ENCODE measurements at places on chromosomes 6 and 20.

GRCh38 chr6:129667621-129668020, 42.4 kb downstream of the ARHGAP18 start:
- peaks cover 35% of the 10 kb centered on the region for H3K4me1 ChIP-seq
- no peaks in the 10 kb centered on the region for H3K36me3 ChIP-seq
- no peak for DNase-seq
- H3K27me3 ChIP-seq, result no peaks in the 10 kb centered on the region
- H3K4me3 ChIP-seq, result no peak overlapping the region

- H3K27me3 ChIP-seq, result no peaks in the 10 kb centered on the region
- H3K4me1 ChIP-seq, result peaks cover 39% of the 10 kb centered on the region
- H3K27ac ChIP-seq, result peak overlapping the region; percentile 64
- H3K36me3 ChIP-seq, result no peaks in the 10 kb centered on the region
These were observed 159.3 kb upstream of the TNFAIP3 start for GRCh38 chr6:137707590-137708360.

GRCh38 chr20:9889270-9889981, 50.5 kb upstream of the PAK5 start:
- no peaks in the 10 kb centered on the region for H3K4me1 ChIP-seq
- no peaks in the 10 kb centered on the region for H3K27me3 ChIP-seq
- H3K27ac ChIP-seq, result no peak overlapping the region
- H3K4me3 ChIP-seq, result no peak overlapping the region
- DNase-seq, result peak; percentile 25

GRCh38 chr6:36335465-36336207, 1.1 kb downstream of the BNIP5 start:
- peaks cover 27% of the 10 kb centered on the region for H3K4me1 ChIP-seq
- no peak overlapping the region for H3K27ac ChIP-seq
- no peak for DNase-seq
- H3K27me3 ChIP-seq, result no peaks in the 10 kb centered on the region
- no peaks in the 10 kb centered on the region for H3K36me3 ChIP-seq
- no peak overlapping the region for H3K4me3 ChIP-seq

DNA sequence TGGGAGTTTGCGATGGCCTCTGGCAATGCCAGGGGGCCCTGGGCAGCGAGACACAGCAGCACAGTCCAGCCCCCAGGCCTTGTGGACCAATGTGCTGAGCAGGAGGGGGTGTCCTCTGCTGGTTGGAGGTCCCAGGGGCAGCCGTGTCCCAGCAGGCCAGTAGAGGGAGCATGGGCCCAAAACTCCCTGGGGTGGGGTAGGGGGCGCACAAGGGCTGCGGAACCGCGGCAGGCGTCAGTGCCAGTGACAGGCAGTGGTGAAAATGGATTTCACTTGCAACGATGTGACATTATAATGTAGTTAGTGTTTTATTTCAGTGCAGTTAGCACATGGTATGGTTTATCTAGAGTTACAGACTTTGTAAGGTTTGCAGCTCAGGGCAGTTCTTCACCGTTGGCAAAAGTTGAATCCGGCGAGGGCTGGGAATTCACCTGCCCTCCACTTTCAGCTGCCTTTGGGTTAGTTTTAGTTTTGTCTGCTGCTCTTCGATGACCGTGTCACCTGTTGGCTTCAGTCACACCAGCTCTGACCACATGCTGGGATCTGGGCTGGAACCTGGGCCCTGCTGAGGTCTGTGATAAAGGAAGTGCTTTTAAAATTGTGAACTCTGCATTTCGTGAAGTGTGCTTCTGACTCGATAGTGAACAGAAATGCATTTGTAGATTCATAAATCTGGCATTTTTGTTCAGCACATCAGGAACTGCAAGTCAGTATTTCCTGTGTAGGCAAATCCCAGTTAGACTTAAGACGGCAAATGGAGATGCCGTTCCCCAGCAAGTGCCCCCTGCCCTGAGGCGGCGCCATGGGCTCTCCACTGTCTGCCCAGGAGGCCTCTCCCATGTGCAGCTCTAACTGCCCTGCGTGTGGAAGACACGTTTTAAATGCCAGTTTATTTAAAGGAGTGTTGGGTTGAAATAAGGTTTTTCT, 46.8 kb downstream of the PYGB start:
- no peak for DNase-seq
- no peak overlapping the region for H3K27ac ChIP-seq
- H3K4me3 ChIP-seq, result no peak overlapping the region
- H3K36me3 ChIP-seq, result peaks cover 18% of the 10 kb centered on the region

DNA sequence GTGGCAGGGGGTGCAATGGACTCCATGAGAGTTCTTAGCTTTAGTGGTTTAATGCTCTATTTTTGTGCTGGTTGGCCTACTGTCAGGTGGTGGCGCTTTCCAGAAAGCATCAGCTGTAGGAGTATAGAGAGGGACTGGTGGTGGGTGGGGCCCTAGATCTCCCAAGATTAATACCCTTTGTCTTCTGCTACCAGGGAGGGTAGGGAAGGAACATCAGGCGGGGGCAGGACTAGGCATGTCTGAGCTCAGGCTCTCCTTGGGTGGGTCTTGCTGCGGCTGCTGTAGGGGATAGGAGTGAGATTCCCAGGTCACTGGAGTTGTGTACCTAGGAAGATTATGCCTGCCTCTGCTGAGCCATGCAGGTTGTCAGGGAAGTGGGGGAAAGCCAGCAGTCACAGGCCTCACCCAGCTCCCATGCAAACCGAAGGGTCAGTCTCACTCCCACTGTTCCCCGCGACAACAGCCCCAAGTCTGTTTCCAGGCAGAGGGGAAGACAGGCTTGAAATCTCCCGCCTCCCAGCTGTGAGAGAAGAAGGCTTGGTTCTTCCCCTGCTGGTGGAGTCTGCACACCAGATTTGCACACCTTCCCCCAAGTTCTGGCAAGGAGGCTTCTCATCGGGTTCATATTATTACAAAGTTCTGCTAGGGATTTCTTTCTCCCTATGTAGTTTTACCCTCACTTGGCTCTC, 46.7 kb upstream of the PKIB start:
- DNase-seq, result no peak
- H3K27me3 ChIP-seq, result no peaks in the 10 kb centered on the region

- H3K4me1 ChIP-seq, result no peaks in the 10 kb centered on the region
- DNase-seq, result no peak
- H3K4me3 ChIP-seq, result no peak overlapping the region
- no peaks in the 10 kb centered on the region for H3K27me3 ChIP-seq
- no peak overlapping the region for H3K27ac ChIP-seq
These were observed 25.2 kb downstream of the TBPL1 start for GRCh38 chr6:133977983-133978895.

GRCh38 chr6:43302126-43302525, 4.1 kb downstream of the SLC22A7 start:
- no peaks in the 10 kb centered on the region for H3K36me3 ChIP-seq
- no peaks in the 10 kb centered on the region for H3K27me3 ChIP-seq
- H3K27ac ChIP-seq, result no peak overlapping the region
- no peak overlapping the region for H3K4me3 ChIP-seq

DNA sequence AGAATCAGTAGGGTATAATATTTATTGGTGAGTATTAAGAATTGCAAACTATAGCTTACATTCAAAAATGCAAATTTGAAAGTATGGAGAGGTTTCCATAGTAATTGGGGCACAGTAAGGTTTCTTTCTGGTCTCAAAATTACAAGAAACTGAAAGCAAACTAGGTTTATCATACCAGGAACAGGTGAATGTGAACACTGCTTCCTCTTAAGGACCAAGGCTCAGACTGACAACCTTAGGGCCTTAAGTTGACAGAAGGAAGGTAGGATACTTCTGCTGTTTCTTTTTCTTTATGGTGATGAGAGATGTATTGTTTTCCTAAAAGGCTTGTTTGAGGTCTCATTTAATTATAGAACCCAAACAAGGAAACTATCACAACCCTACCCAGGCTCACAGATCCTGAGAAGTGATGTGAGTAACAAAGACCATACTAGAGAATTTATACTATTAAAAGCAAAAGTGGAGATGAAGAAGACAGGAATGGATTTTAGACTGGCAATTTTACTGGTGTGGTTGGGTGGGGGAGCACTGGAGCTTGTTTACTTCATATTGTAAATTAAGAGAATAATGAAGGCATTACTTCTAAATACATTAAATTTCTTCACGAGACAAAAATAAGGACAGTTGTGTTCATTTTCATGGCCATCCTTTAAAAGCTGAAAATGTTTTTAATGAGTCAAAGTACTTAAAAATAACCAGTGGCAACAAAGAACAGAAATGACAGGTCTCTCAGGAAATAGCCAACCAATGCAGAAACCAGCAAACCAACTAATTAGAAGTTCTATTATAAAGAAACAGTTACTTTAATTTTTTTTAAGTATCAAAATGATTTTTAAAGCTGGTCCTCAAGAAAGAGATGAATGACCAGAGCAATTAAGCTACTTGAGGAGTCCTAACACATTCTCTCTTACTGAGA, 21.3 kb downstream of the STAU1 start:
- H3K4me3 ChIP-seq, result peak overlapping the region; percentile 62
- peaks cover 7% of the 10 kb centered on the region for H3K36me3 ChIP-seq
- H3K4me1 ChIP-seq, result peaks cover 37% of the 10 kb centered on the region
- DNase-seq, result no peak
- H3K27me3 ChIP-seq, result no peaks in the 10 kb centered on the region

DNA sequence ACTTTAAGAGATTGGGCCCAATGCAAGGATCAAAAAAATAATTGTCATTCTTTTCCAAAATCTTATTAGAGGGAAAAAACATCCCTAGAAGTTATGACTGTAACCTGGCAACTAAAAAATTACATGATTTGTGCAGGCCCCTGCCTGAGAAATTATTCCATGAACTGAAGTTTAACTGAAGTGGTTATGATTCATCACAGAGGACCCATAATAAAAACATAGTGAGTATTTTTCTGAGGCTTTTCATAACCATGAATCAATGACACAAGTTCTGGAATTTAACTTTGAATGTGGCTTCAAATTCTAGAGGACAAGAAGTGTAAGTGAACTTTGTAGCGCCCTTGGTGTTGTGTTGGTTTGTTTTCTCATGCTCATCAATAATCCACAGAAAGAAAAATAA, 31.1 kb upstream of the CARMIL1 start:
- DNase-seq, result no peak
- no peaks in the 10 kb centered on the region for H3K27me3 ChIP-seq
- H3K4me1 ChIP-seq, result no peaks in the 10 kb centered on the region
- no peaks in the 10 kb centered on the region for H3K36me3 ChIP-seq
- no peak overlapping the region for H3K27ac ChIP-seq

GRCh38 chr20:42260184-42260583, 642.0 kb upstream of the CHD6 start:
- no peak overlapping the region for H3K27ac ChIP-seq
- H3K4me1 ChIP-seq, result no peaks in the 10 kb centered on the region
- no peaks in the 10 kb centered on the region for H3K36me3 ChIP-seq
- no peak overlapping the region for H3K4me3 ChIP-seq

- no peaks in the 10 kb centered on the region for H3K4me1 ChIP-seq
- DNase-seq, result no peak
- H3K4me3 ChIP-seq, result no peak overlapping the region
- H3K27me3 ChIP-seq, result no peaks in the 10 kb centered on the region
- no peak overlapping the region for H3K27ac ChIP-seq
These were observed 28.5 kb downstream of the C6orf15 start for GRCh38 chr6:31083742-31084354.

GRCh38 chr6:84019141-84019841, 14.3 kb upstream of the MRAP2 start:
- no peak for DNase-seq
- H3K36me3 ChIP-seq, result no peaks in the 10 kb centered on the region

- DNase-seq, result no peak
- no peaks in the 10 kb centered on the region for H3K36me3 ChIP-seq
These were observed 601.2 kb downstream of the CDH26 start for GRCh38 chr20:60559462-60559861.

- no peak overlapping the region for H3K27ac ChIP-seq
- H3K4me3 ChIP-seq, result no peak overlapping the region
- H3K27me3 ChIP-seq, result no peaks in the 10 kb centered on the region
- no peak for DNase-seq
- no peaks in the 10 kb centered on the region for H3K36me3 ChIP-seq
These were observed 233.8 kb upstream of the SUPT3H start for GRCh38 chr6:45611491-45611890.

DNA sequence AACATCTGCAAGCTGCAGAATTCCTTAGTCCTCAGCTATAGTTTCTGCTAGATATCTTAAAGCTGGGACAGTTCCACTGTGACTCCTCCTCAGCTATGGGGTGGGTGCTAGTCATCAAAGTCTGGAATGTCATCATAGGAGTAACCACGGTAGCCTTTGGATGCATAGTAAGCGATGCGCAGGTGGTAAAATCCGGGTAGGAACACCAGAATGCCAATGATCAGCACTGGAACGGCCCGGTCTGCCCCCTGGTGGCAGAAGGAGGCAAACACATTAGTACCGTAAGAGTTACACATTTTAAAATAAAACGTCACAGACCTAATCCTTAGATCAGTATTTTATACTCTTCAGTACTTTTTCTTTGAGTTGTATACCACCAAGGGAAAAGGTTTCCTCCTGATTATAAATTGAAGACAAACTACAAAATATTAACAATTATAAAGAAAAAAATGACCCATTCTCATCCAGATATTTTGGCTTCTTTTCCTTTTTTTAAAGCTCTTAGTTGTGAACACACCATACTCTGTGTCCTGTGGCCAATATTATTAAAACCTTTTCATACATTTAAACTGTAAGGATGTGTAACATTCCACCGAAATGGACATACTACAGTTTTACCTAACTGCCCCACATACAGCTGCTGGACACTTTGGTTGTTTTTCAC, 18.9 kb downstream of the PCNA start:
- H3K27ac ChIP-seq, result no peak overlapping the region
- no peaks in the 10 kb centered on the region for H3K4me1 ChIP-seq
- no peaks in the 10 kb centered on the region for H3K27me3 ChIP-seq
- DNase-seq, result no peak

GRCh38 chr20:7926767-7927166, 13.5 kb downstream of the HAO1 start:
- H3K4me3 ChIP-seq, result no peak overlapping the region
- no peak for DNase-seq
- H3K27me3 ChIP-seq, result no peaks in the 10 kb centered on the region
- H3K4me1 ChIP-seq, result no peaks in the 10 kb centered on the region

DNA sequence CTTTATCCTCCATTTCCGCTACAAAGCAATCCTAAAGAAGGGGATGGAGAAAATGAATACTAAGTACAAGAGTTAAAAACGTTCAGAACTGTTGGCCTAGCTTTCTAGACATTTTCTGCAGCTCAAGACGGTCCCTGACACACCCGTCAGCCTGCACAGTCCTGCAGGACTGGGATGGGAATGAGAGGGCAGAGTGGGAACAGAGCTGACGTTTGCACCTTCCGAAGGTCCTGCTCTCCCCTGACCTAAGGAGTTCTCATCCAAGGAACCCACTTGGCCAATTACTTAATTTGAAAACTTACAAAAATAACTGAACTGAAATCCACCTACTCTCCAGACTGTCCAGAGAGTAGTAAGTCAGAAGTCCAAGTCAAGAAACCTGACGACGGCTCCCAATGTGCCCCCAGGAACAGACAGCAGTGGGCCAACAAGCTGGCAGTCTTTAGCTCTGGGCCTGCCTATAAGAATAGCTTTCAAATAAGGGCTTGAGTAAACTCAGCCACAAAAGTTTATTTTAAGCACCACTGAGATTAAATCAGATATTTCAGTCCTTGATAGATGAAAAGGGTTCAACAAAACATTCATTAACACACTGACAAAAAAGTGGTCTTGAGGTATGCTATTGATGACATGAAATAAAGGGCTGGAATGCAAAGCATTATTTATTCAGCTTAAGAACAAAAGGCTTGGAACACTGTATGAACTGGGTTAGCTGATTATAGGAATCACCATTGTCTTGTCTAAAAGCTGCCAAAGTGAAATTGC, 76.8 kb downstream of the CNKSR3 start:
- no peak overlapping the region for H3K4me3 ChIP-seq
- H3K27ac ChIP-seq, result no peak overlapping the region
- H3K36me3 ChIP-seq, result no peaks in the 10 kb centered on the region
- DNase-seq, result no peak
